ENCODE measurements at places on chromosomes 5 and 9.
A peak's percentile ranks its signal among the peaks of the same experiment; 100 is the strongest.

DNA sequence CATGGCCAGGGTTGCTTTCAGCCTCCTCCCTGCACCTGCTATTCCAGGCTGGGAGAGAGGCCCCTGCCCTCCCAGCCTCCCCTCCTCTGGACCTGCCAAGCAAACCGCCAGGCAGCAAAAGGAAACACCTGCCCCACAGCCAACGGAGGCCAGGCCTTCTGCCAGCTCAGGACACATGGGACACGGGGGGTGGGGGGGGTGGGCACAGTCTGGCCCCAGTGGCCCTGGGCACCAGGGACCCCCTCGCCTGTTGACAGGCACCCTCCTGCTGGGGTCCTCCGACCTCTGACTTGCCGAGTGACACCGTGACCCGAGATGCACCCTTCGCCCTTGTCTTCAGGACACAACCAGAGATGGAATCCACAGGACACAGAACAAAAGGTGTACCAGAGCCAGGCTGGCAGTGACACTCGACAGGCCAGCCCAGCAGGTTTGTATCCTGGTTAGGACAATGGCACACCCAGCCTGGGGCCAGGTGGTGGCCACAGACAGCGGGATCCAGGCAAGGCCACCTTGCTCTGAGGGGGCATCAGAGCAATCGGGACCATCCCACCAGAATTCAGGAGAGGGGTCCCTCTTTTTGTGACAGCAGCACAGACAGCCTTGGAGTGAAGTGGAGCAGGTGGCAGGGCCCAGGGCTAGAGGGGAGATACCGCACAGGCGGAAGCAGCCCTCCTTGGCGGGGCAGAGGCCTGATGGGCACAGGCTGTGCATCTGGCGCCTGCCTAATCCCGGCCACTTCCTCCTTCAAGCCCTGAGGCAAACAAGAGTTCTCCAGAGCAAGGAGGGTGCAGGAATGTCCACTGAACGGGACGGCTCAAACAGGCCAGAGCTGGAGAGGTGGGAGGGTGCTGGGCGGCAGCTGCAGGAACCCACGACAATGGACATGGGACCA, 1.3 kb upstream of the TMEM210 start:
- DNase-seq, result no peak

- no peak for DNase-seq
Measured at GRCh38 chr5:11528720-11529119, 375.5 kb downstream of the CTNND2 start.

DNA sequence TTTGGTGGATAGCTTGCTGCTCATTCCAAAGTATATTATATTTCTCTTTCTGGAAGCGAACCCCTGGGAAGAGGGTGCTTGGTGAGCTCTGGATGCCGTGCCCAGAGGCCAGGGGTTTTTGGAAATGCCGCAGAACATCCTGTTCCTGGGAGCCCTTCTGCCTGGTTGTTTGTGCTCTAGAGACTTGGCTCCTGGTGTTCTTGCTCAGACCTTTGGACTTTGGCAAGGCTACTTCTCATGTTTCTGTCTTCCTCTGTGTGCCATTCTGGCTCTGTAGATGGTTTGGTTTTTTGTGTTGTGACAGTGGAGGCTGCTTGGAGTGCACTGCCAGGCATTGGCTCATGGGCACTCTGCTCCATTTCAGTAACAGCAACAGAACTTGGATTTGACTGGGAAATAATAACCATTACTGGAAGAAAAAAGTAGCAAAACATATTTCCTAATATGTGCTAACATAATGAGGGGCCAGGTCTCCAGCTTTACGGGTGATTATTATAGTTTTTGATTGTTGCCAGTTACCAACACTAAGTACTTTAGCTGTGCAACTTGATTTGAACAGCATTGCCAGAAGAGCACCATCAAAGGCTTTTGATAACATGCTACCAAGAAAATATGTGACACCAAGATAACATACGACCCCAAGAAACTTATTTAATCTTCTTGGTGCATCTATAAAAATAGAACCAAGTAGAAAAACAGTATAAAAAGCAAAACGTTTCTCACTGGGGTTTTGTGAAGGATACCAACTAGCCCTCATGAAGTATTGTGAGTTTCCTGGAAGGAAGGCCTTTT, 94.2 kb downstream of the PCSK1 start:
- DNase-seq, result peak; percentile 86

GRCh38 chr9:90964101-90965020, 162.7 kb downstream of the SYK start:
- DNase-seq, result no peak

DNA sequence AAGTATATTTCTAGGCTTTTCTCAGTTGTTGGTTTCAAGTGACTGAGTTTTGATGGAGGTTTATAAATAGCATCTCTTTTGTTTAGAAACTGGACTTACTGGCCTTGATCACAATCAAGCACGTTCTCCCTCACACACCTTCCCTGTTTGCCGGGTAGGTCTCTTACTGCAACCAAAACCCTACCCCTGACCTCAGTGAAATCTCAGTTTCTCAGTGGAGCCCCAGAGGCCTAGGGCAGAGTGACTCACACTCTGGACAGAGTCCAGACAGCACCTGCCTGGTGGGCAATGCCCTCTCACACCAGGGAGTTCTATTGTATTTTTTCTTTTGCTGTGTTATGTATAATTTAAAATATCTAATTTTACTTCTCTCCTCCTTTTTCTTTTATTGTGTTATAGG, 48.4 kb upstream of the EPB41L4B start:
- DNase-seq, result no peak

DNA sequence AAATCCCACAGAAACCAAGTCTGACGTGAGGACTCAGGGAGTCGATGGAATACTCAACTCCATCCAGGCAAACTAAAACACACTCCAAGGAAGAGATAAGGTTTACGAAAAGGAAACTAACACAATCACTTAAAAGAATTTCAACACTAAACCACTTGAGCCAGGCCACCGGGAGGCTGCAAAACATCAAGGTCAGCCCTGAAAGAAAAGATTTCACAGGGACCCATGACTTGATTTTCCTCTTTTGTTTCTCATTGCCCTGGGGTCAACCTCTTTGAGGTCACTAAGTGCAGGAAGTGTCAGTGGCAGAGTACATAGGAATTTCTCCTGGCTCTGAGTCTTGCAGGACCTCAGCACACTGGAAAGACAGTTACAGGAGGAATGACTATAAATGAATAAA, 77.8 kb upstream of the TARS1 start:
- no peak for DNase-seq

DNA sequence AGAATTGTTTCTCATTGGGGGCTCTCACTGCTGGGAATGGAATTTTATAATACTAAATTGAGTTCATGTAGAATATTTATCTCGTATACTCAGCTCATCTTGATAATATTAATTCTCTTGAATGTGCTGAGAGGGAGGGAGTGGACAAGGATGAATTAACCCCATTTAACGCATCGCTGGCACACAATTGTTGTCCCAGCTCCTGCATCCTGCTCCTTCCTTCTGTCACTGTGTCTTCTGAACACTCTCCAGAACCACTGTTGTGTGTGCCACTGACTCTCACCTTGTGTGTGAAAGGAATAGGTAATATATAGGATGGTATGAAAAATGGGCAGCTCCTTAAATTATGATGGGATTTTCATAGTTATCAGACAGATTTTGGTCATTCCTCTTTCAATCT, 267.3 kb downstream of the MTRR start:
- DNase-seq, result no peak

DNA sequence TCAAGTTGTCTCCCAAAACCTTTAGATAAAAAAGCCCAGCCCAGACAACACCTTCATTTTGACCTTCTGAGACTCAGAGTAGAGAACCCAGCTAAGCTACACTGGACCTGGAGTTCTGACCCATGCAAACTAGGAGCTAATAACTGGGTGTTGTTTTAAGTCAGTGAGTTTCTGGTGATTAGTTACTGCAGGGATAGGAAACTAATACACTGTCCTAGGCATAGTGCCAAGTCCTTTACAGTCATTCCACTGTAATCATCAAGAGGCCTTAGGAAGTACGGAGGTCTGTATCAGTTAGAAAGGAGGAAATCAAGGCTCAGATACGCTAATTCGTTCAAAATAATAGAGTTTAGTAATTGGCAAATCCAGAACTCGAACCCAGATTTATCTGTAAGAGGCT, 197.9 kb downstream of the KCTD16 start:
- peak; percentile 33 for DNase-seq

- DNase-seq, result peak; percentile 9
Measured at GRCh38 chr5:89849830-89850512, 559.6 kb downstream of the CETN3 start.

GRCh38 chr9:22537721-22538120, 91.1 kb downstream of the DMRTA1 start:
- DNase-seq, result no peak

- peak; percentile 91 for DNase-seq
Measured at GRCh38 chr5:136021016-136021405, 7.8 kb upstream of the TGFBI start.

GRCh38 chr5:157984611-157985010, 125.7 kb upstream of the CLINT1 start:
- DNase-seq, result no peak

DNA sequence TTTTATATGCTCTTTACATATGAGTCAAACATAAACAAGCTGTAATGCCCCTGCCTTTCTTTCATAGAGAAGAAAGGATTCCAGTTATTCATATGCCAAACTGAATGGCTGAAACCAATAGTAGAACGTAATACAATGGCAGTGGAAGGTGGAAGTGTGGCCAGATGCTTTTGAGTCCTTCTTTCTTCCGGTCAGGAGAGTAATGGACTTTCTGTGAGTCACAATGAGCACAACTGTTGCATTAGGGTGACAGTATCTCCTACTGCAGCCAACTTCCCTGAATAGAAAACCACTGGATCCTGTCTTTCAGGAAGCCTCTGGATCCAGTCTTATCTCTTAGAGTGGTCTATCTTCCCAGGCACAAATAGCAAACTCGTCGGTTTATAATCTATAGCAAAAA, 855.2 kb downstream of the MAT2B start:
- DNase-seq, result peak; percentile 53

DNA sequence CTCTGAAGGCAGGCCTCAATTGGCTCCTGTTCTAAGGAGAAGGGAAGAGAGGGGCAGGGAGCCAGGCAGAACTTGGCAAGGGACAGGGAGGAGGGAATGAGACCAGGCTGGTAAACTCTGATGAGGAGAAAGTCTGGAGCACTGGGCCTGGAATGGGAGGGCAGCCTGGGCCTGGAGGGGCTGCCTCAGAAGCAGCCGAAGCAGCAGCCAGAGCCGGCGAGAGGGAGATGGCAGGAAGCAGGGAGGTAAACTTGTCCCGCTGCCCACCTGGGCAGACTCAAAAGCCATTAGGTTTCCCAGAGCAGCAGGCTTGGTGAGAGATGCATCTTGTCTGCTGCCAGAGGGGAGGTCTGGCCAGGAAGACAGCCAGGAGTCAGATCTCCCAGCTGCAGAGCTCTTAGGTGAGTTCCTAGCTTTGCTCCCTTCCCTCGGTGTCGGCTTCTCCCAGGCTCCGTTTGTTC, 37.0 kb upstream of the CRB2 start:
- no peak for DNase-seq

DNA sequence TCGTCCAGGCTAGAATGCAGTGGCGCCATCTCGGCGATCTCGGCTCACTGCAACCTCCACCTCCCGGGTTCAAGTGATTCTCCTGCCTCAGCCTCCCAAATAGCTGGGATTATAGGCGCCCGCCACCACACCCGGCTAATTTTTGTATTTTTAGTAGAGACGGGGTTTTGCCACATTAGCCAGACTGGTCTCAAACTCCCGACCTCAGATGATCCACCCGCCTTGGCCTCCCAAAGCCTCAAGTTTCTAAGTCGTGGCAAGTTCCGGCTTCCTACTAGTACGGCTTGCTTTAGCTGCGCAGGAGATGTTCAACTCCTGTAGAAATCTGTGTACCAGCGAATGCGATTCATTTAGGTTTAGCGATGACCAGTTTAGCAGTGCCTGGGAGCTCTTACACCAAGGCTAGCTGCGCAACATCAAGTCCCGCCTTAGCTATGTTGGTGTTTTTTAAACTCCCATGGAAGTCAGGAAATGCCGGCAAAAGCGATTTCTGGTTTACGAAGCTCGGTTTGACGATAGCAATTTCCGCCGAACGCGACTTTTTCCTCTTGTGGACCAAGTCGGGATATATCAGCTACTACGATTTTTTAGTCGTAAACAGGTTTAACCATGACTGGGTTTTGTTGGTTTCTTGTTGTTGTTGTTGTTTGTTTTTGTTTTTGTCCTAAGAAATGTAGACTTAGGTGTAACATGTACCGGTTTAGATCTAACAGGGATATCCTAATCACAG, 46.4 kb downstream of the ANXA2R start:
- DNase-seq, result peak; percentile 72

- DNase-seq, result no peak
Measured at GRCh38 chr5:175384724-175385552, 59.0 kb downstream of the DRD1 start.

GRCh38 chr5:174423558-174423957, 300.8 kb upstream of the MSX2 start:
- peak; percentile 36 for DNase-seq

GRCh38 chr9:16060436-16061129, 507.7 kb downstream of the CCDC171 start:
- no peak for DNase-seq

- no peak for DNase-seq
Measured at GRCh38 chr5:6383376-6383775, 5.0 kb upstream of the MED10 start.

GRCh38 chr9:12272471-12273120, 420.6 kb upstream of the TYRP1 start:
- DNase-seq, result no peak

DNA sequence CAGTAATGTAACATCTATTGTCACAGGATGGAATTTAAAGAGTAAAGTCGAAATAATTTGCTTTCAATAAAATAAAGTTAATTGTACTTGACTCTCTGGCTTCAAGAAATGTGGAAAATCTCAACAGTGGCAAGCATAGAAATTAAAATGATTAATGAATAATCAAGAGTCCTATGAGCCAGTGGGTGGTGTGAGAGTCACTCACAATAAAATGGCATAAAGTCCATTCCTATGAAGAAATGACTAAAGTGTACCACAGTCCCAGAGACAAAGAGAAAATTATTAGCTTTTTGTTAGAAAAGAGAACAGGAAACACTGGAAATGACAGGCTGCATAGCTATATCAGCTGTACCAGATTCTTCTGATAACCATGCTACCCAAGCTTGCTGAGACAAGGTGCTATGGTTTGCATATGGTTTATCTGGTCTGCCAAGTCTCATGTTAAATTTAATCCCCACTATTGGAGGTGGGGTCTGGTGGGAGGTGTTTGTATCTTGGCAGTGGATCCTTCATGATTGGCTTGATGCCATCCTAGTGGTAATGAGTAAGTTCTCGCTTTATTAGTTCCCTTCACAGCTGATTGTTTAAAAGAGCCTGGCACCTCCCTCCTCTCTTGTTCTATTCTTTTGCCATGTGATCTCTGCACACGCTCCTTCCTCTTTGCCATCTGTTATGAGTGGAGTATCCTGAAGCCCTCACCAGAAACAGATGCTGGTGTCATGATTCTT, 647.7 kb upstream of the ITGA1 start:
- no peak for DNase-seq

GRCh38 chr5:114660791-114661190, 298.9 kb downstream of the KCNN2 start:
- DNase-seq, result no peak

GRCh38 chr5:32225445-32225844, 51.3 kb upstream of the GOLPH3 start:
- DNase-seq, result peak; percentile 74

- no peak for DNase-seq
Measured at GRCh38 chr5:54133917-54134316, 176.5 kb downstream of the ARL15 start.

GRCh38 chr9:134306636-134307600, 19.3 kb upstream of the RXRA start:
- no peak for DNase-seq

- no peak for DNase-seq
Measured at GRCh38 chr9:69719983-69720382, 39.8 kb downstream of the PTAR1 start.
